ENCODE measurements at places on chromosomes 3 and 15.

GRCh38 chr3:108090049-108090700 lies 656 bp downstream of the CD47 start:
- no peak for DNase-seq

- no peak for DNase-seq
Observed at GRCh38 chr3:10467904-10468612, 37.3 kb downstream of the ATP2B2 start.

- no peak for DNase-seq
Observed at GRCh38 chr3:62554264-62554799, 181.0 kb upstream of the FEZF2 start.

DNA sequence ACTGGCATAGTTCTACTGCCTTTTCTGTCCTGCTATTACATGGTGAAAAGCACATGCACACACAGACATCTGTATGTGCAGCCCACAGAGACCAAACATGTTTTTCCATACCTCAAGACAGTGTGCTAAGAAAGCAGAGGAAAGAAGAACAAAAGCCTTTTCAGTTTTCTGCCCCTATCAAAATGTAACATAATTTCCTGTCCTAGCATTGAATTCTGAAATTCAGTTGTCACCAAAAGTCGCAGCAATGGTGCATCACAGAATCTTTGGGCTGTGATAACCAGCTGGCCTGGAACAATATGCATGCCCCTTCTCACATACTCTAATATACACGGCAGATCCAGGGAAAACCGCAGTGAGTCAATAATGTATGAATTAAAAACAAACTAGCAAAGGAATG lies 153.8 kb upstream of the RAP2B start:
- no peak for DNase-seq

GRCh38 chr15:72998226-72998625 lies 54.0 kb upstream of the NEO1 start:
- no peak for DNase-seq

DNA sequence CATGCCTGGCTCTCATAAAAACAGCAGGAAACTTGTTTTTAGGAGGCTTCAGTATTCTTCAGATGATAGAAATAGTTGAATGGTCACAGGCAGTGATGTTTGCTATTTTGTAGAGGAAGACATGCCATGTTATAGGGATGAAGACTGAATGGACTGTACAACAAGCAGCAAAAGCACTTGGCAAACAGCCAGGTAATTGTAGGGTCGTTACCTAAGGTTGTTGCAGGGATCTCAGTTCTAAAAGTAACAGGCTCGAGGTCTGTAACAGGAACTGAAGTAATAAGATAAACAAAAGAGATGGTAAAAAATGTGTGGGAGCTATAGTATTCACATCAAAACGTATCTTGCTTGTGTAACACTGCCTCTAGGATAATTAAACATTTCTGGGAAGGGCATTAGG lies 116.3 kb downstream of the TFG start:
- no peak for DNase-seq

- no peak for DNase-seq
Observed at GRCh38 chr15:67196222-67196621, 58.2 kb downstream of the AAGAB start.

- DNase-seq = no peak
Observed at GRCh38 chr15:57231559-57231958, 144.7 kb upstream of the CGNL1 start.

DNA sequence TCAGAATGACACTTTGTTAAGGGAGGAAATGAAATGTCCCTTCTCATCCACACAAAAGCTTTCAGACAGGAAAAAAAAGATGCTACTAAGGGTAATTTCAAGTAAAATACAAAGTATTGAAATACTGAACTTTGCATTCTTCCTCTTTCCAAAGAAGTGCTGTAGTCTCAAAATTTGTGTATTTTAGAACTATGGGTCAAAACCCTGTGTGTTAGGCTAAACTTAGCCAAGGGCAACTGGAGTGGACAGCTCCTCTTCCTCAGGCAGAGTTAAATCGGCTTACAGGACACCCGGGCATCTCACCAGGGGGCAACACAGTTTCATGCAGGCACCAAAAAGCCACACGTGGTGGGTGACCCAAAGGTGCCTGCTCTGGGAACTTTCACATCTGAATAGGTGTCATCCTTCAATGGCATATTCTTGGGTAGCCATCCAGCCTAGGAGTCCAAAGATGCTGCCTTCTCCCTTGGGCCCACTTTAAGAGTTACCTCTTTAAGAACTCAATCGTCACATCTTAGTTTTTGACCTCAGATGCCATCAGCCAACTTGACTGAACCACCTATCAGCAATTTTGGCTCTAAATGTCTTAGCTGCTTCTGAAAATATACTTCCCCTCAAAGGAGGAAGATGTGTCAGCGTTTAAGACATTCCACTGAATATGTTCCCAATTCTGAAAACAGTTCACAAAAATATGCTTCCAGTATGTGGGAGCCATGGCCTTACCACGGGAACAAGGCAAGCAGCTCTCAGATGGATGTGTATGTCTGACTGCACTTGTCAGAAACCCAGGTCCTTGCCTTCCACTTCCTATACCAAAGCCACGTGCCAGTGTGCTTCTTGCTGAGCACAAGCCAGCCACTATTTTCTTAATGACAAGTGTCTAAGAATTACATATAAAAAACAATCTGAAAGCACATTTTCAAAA lies 32.2 kb upstream of the MUC13 start:
- no peak for DNase-seq

DNA sequence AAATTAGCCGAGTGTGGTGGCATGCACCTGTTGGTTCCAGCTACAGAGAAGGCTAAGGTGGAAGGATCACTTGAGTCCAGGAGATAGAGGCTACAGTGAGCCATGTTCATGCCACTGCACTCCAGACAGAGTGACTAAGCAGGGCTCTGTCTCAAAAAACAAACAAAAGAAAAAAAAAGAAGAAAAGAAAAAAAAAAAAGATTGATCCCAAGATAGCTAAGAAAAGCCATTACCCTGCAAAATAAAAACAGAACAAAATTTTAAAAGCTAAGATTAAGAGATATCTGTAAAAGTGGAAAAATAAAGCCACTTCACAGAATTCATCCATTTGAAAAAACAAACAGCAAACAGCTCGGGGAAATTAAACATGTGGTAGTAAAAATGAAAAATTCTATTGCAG lies 23.8 kb downstream of the LRRC2 start:
- no peak for DNase-seq

DNA sequence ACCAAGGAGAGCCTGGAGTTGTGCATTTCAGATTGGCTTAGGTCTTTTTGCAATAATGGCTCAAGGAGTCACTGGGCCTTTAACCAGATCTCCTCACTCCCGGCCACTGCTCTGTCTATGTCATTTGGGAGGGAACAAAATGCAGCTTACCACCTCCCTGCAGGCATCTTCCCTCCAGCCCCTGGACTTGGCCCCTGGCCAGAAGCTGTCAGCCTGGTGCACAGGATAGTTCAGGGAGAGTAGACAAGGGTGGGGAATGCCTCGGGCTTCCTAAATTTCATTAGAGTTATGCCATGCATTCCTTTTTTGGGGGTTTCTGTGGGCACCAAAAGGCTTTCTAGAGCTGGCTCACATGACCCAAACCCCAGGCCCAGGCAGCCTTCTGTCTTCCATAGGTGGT lies 70.2 kb upstream of the HRH1 start:
- DNase-seq = no peak

DNA sequence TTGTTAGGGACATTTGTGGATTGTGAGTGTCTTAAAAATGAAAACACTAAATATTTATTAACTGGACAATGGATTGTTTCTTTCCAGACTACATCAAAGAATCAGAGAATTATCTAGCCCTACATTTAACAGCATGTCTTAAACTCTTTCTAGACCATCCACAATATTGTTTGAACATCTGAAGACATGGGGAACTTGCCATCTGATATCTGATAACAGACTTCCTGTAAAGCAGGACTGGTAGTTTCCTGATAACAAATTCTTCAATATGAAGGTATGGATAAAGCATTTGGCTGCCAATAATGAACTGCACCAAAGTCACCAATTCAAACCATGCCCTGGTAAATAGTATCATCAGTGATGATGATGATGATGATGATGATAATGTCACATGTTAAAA lies 26.2 kb upstream of the HACD2 start:
- no peak for DNase-seq

- no peak for DNase-seq
Observed at GRCh38 chr15:96948981-96949380, 618.5 kb downstream of the NR2F2 start.
